ENCODE measurements at places on chromosomes 3 and 15.

DNA sequence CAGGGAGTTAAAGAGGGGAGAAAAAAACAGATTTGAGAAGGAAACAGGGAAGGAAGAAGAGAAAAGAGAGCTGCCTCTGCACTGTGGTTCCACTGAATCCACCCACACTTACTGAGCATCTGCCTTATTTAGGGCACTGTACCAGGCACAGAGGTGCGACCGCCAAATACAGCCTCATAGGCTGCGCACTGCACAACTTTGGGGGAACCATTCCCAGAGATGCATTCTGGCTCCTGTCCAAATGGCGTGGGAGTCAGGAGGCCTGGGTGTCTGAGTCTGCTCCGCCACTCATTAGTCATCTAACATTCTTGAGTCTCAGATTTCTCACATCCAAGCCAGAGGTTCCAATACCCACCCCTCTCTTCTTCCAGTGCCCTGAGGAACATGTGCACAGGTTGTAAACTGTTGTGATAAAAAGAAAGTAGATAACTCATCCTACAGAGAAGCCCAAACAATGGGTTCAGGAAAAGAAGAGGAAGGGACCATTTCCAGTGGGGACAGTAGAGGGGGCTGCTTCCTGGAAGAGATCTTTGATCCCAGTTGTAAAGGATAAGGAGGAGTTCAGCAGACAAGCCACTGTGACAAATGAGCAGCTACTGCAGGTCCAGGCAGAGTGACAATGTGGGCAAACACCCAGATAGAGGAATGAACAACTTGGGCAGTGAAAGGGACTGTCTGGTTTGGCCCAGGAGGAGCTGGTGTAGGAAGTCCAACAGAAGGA is 254.6 kb downstream of the UACA start:
- DNase-seq, result no peak

DNA sequence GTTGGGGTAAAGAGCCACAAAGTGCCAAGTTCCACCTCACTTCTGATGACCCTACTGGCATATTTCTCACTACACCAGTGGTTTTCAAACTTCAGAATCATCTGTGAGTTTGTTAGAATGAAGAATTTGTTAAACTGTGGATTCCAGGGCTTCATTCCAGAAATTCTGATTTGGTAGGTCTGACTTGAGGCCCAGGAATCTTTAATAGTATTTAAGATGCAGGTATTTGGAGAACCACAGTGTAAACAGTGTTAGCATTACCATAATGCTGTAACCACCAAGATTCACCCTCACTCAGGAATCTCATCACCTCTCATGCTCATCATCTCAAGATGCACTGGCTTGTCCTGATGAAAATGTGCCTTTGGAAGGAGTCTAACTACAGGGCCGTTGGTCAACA is 6.0 kb downstream of the KCNMB3 start:
- DNase-seq, result no peak

DNA sequence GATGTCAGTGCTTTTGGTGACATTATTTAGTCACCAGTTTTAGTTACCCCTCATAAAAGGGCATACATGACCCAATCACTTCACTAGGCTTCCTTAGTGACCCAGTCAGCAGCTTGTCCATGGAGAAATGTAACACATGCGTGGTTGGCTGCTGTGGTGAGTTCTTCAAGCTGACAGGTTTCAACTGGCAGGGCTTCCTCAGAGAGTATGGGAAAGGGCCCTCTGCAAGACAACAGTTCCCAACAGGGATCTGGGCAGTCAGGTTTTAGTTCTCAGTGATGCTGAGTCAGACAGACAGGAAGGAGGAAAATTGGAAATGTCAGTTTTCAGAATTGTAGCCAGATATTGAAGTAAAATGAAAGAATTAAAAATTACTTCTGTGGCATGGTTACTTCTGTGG is 282.5 kb downstream of the TBL1XR1 start:
- DNase-seq, result no peak

DNA sequence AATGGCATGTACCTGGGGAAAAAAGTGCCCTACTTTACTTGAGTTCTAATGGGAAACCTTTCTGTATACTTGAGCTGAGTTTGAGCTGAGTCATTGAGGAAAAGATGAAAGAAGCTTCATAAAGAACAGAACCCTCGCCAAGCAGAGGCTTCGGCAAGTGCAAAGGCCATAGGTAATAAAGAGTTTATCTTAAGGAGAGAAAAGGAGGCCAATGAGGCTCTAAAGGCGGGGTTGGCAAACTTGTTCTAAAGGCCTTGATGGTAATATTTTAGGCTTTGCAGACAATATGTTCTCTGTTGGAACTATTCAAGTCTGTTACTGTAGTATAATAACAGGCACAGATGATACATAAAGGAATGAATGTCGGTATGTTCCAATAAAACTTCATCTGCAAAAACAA is 17.6 kb upstream of the TRAT1 start:
- DNase-seq, result no peak

DNA sequence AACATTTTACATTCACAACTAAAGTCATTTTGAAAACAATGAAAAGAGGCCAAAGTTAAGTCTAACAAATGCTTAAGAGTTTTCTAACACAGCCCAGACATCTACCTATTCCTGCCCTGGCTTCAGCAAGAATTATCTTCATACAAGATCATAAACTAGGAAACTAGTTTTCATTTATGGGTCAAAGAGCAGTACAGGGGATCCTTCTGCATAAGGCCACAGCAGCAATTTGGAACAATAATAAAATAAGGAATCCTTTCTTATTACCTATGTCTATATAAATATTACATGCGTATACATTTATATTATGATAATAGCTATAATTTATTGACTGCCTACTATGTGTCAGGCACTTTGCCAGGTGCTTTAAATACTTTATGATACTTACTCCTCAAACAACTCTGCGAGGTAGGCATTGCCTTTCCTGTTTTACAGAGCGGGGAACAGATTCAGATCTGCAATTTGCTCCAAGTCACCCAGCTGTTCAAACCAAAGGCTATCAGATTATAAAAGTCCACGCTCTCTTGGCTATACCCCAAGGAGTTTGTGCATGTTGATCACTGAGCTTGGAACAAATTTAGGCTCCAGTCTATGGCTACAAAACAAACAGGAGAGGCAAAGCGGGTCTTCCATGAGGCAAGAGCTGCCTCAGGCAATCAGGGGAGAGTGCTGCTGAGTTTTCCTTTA is 196.4 kb downstream of the RORA start:
- DNase-seq, result no peak

DNA sequence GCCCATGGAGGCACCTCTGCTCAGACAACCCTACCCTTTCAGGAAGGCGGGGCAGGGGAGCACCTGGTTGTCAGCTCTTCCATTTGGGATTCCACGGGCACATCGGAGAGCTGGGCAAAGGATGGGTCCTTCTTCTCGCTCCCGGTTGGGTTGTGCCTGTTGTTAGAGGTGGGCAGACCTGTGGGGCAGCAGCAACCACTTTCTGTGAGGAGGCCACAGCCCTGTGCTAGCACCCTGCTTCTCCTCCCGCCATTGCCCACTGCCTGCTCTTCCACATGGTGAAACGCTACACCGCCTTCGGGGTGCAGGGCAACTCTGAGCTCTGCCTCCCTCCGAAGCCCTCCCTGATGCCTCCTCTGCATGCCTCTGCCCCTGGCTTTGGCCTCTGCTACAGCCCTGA is 7.0 kb upstream of the HHATL start:
- no peak for DNase-seq

DNA sequence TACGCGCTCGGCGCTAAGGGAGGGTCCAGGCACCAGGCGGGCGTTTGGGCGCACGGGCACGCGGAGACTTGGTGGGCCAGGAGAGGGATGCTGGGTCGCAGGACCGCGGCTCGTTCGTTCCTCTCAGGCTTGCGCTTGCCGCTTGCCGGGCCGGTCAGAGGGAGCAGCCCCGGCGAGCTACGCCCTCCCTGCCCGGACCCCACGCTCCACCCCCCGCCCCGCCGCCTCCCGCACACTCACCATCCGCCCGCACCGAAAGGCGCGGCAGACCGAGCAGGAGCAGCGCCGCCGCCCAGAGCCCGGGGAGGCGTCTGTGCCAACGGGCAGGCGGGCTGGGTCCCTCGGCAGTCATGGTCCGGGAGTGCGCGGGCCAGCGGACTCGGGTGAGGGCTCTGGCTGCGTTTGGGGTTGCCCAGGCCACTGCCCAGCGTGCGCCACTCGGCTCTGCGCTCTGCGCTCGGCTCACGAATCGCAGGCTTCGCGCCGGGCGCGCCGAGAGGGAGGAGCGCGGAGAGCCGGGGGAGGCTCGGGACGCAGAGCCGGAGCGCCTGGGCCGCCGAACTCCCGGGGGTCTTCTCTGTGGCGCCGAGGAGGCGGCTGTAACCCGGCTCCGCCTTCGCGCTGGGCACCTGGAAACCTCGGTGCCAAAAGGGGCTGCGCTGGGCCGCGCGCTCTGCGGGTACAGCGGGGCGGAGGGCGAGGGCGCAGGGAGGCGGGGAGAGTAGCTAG is at the start of gene SUSD5:
Gene SUSD5, minus strand, starts transcription at position 365 of the 729 bp plus-strand sequence. Its CDS starts 13 bp downstream, at position 352.
- DNase-seq, result no peak

DNA sequence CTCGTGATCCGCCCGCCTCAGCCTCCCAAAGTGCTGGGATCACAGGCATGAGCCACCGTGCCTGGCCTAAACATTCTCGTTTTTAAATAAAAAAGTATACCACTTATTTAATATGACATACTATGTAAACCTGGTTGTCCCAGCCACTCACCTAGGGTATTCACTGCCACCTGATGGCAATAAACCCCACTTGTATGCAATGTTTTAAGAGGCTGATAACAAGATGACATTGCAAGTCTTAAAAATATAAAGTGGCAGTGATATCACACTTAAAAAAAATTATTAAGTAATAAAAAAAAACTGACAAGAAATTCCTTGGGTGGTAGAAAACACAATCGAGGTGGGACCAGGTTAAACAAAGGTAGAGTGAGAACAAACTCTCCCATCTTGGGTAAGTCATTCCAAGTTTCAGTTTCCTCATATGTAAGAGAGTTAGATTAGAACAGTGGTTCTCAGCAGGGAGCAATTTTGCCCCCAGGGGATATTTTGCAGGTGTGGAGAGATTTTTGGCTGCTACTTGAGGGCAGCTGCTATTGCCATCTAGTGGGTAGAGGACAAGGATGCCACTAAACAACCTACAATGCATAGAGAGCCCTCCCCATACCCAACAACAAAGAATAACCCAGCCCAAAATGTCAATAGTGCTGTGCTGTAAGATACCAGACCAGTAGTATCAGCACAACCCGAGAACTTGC is 14.5 kb downstream of the ARF4 start:
- DNase-seq, result no peak

DNA sequence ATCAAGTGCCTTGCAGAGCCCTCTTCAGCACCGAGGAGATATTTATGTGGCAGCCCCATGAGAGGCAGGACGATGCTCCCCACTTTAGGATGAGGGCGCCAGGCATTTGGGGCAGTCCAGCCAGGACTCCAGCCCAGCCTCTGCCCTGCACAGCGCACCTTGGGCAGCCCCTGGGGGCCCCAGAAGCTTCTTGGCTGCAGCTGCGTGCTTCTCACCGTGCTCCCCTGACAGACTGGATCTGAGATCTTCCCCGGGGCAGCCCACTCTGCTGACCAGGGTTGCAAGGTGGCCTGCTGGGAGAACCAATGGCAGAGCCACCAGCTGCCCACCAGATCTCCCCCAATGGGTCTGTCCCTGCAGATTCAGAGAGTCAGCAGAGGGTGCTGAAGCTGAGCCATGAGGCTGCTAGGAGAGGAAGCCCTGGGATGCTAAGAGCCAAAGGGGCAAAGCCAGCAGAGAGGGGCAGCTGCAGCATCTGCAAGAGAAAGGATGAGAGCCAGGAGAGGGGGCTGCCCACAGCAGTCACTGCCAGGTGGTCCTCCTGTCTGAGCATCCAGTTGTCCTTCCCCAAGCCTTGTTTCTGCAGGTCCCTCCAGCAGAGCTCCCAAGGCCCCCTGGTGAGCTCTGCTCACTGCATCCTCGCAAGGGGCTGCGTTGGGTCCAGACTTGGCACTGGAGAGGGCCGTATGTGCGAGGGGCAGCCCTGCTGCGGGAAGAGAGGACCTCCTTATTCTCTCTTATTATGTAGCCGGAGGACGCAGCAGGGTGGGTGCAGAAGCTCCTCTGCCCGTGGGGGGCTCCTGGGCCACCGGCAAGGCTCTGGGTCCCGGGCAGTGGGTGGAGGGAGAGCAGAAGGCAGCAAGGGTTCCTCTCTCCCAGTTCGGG is 14.7 kb upstream of the KLF13 start:
- DNase-seq, result no peak

DNA sequence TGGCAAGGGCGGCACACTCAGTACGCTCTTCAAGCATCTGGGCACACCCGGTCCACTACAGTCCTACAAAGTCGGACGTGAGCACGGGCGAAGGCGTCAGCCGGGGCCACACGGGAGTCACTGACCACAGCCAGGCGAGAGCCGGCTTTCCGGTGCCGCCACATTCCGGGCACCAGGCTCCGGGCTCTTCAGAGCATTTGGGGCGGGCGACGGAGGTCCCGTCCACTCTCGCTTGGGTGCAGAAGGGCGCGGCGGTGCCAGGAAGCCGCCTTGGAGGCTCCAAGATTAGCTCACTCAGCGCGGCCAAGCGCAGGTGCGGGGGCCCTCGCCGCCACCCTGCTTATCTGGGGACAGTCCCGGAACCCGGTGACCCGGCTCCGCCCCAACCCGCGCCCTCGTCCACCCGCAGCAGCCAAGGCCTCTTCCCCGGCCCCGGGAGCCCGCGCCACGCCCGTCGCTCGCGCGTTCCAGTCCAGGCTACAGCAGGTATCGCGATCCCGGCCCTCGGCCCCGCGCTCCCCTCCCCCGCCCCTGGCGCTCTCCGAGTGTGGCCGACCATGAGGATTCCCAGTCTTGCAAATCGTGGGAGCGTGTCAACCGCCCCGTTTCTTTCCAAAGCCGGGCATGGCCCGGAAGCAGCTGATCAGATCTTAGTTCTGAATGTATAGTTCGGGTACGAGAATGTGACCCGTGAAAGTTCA is at the start of gene ADPRH:
Gene ADPRH, plus strand, starts transcription at position 127 of the 701 bp plus-strand sequence. CDS start 2,678 bp downstream, outside the sequence.
- DNase-seq, result no peak

DNA sequence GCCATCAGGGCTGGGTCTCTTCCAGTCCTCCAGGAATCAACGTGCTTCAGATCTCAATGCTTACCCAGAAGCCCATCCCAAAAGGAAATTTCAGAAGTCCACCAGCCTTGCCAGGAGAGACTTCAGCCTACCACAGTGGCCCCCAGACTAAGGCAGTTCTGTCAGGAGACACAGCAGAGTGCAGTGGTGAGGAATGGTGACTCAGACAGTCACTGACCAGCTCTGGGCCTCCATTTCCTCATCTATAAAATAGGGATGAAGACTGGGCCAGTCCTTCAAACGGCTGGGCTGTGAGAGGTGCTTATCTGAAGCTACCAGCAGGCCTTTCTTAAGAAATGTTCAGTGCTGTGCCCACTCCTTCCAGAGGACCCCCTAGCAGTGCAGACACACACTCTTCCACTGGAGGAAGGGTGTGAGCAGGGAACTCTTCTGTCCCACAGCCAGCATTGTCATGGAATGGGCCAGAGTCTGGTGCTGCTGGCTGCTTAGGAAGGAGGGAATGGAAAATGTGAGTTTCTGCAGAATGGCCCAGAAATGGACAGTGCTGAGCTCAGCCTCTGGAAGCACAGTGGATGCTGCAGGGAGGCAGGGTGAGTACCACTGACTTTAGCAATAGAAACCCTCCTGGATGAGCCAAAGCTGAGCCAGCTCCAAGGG is 41.6 kb upstream of the DUSP7 start:
- DNase-seq, result no peak

Measured in activated naive CD4-positive, alpha-beta T cell (primary cell).